ENCODE measurements at places on chromosomes 5 and 9.
A peak's percentile ranks its signal among the peaks of the same experiment; 100 is the strongest.

DNA sequence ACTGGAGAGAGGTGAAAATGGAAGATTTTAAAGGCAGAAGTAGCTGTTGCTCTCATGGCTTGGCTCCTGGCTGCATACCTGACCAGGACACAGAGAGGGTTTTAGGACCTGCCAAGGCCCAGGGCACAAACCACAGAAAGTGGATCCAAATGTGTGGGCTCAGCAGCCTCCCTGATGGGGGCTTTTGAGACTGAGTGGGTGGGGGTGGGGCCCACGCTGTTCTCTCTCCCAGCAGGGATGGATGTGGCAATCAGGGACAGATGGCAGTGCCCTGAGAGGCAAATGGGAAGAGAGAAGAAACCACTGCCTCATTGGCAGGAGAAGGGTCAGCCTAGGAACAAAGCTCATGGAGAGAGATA, 34.9 kb upstream of the TIFAB start:
- no peak for DNase-seq

GRCh38 chr9:36141761-36142160, 5.2 kb downstream of the GLIPR2 start:
- DNase-seq, result no peak

- peak; percentile 79 for DNase-seq
Observed at GRCh38 chr5:124438903-124439281, 307.5 kb downstream of the ZNF608 start.

GRCh38 chr5:61148515-61148914, 13.8 kb downstream of the SMIM15 start:
- no peak for DNase-seq

- no peak for DNase-seq
Observed at GRCh38 chr9:14529054-14529453, 164.2 kb downstream of the ZDHHC21 start.

GRCh38 chr5:24595329-24595728, 49.4 kb downstream of the CDH10 start:
- DNase-seq, result no peak

DNA sequence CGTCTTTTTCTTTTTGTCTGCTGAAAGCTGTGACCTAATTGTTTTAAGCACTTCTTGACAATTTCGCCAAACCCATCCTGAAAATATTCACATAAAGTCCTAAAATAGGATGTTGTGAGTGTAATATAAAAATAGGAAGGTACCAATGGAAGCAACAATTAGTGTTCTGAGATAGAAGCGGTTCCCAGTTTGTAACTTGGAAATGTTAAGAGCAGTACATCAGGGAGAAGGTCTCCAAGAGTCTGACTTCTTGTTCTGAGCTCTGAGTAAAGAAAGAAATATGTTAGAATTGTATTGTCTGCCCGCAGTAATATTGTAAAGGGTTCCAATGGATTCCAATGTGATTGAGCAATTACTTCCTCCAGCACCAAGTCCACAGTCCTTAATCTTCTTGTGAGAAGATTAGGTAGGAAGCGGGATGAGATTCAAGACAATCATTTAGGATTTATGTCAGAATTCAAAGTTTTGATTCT, 3.9 kb downstream of the VCAN start:
- DNase-seq, result no peak
